ENCODE measurements at places on chromosomes 11 and 22. TPM values are rescaled to one million over a fixed set of nuclear protein-coding genes. Genes with fewer than 3 reads are reported as not detected.
A peak's percentile ranks its signal among the peaks of the same experiment; 100 is the strongest.

The MUC6 gene
- total RNA-seq, result not detected

DNA sequence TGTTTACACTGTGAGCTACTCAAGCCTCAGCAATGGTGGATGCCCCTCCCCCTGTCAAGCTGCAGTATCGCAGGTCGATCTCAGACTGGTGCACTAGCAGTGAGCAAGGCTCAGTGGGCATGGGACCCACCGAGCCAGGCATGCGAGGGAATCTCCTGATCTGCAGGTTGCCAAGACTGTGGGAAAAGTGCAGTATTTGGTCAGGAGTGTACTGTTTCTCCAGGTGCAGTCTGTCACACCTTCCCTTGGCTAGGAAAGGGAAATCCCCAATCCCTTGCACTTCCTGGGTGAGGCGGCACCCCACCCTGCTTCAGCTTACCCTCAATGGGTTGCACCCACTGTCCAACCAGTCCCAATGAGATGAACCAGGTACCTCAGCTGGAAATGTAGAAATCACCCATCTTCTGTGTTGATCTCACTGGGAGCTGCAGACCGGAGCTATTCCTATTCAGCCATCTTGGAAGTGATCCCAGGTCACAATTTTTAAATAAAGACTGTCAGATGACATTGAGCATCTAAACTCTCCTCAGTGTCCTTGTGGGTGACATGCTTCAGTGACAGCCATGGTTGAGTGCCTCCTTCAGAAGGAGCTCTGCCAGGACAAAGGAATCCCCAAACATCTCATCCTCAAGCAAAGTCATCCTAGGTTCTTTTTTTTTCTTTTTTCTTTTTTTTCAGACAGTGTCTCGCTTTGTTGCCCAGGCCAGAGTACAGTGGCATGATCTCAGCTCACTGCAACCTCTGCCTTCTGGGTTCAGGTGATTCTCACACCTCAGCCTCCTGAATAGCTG, 10.8 kb downstream of the SLC22A24 start:
- DNase-seq, result no peak

The VSIG10L2 gene
- 0.18 TPM for total RNA-seq

- DNase-seq, result no peak
These were observed 21.4 kb downstream of the TUB start for GRCh38 chr11:8102296-8102915.

The TRIM49C gene
- not detected for total RNA-seq

The ZP1 gene
- not detected for total RNA-seq

DNA sequence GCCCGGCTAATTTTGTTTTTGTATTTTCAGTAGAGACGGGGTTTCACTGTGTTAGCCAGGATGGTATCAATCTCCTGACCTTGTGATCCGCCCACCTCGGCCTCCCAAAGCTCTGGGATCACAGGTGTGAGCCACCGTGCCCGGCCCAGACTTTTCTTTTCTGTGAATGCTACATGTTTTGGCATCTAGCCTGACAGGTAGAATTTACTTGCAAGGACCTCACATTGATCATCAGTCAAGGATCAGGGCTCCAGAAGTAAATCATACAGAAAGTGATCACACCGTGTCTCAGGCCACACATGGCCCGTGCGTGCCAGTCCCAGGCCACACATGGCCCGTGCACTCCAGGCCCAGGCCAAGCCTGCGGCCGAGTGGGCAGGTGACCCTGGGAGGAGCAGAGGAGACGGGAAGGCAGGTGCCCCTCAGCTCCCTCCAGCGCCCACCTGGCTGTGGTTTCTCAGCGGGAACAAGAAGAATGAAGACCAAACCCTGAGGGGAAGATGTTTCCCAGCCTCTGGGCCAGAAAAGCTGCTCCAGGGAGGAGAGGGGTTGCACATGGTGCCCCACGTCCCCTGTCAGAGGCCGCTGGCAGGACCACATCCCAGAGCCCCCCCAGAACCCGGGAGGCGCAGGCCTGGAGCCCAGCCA, 76.2 kb downstream of the BRD1 start:
- no peak for DNase-seq

The NXPE1 gene
- total RNA-seq, result not detected

The GRM5 gene
- 1.2 TPM for total RNA-seq

GRCh38 chr22:38870312-38870741, 1.7 kb downstream of the CBX6 start:
- DNase-seq, result peak; percentile 89

DNA sequence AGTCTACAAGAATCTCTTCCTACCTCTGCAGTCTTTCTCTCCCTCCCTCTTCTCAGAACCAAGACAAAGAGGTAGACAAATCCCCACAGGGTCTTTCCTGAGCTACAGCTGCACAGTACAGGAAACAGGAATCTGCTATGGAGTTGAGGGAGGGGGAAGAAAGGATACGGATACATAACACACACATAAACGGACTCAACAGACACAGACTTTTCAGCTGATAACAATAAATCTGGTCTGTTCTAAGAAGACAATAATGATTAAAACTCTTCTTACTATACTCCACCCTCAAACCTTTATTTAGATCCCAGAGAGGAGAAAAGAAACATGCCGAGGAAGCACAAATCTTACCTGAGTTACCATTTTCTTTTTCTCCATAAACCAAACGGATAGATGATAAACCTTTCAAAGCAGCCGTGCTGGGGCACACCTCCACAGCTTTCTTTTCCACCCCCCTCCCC, 122.2 kb downstream of the APOL5 start:
- peak; percentile 22 for DNase-seq

The EHF gene
- total RNA-seq, result 82.5 TPM

The TEX12 gene
- total RNA-seq, result 0.74 TPM

The PHOX2A gene
- total RNA-seq, result not detected

The RGL4 gene
- total RNA-seq, result 3.1 TPM

GRCh38 chr11:15146271-15147003, 31.7 kb downstream of the INSC start:
- no peak for DNase-seq

The GP1BB gene
- total RNA-seq, result 4.0 TPM

- no peak for DNase-seq
These were observed 95.9 kb upstream of the PRR5 start for GRCh38 chr22:44606126-44606525.

The TMEM121B gene
- 0.67 TPM for total RNA-seq

DNA sequence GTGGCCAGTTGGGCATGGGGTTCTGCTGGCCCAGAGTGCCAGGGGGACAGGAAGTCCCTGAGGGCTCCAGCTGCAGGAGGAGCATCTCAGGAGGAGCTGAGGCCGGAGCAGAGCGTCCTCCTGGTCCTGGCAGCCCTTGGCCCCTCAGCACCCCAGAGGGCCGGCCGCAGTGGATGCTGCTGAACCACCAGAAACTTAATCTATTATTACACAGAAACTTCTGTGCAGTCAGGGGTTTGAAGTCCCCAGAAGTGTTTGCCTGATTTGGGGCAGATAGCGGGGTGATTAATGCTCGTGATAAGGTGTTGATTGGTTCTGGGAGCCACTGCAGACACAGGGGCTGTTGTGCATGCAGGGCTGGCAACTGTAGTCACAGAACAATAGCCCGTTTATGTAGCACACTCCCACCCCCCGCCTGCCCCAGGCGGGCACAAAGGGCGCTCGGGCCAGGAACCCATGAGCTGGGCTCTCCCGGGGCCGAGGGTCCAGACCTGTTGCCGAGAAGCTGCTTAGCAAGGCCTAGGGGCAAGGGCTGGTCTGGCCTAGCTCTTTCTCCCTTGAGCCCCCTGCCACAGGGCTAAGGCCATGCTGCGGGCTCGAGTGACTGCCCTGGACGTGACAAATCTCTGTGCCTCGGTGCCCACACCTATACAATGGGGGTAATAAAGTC, 29.0 kb upstream of the KCNQ1OT1 start:
- peak; percentile 58 for DNase-seq

DNA sequence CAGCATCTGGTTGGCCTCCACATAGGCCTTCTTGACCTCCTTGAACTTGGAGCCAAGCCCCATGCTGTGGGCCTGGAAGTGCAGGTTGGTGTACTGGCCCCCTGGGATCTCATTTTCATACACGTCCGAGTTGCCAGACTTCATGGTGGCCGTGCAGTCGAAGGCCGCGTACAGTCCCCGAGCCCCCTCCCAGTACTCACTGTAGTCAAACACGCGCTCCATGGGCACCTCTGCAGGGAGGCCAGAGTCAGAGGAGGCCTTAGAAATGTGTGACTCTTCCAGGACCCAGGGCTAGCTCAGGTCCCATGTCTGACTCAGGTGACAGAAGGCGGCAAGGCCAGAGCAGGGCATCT, 6.7 kb upstream of the LRFN4 start:
- no peak for DNase-seq

- DNase-seq, result no peak
These were observed 37.1 kb upstream of the SORL1-AS1 start for GRCh38 chr11:121489823-121490222.

The ANGPTL5 gene
- total RNA-seq, result not detected

The SCGB2A2 gene
- not detected for total RNA-seq

GRCh38 chr11:60798631-60799030, 13.5 kb downstream of the MS4A10 start:
- DNase-seq, result no peak

The APOA1 gene
- total RNA-seq, result 1.2 TPM

DNA sequence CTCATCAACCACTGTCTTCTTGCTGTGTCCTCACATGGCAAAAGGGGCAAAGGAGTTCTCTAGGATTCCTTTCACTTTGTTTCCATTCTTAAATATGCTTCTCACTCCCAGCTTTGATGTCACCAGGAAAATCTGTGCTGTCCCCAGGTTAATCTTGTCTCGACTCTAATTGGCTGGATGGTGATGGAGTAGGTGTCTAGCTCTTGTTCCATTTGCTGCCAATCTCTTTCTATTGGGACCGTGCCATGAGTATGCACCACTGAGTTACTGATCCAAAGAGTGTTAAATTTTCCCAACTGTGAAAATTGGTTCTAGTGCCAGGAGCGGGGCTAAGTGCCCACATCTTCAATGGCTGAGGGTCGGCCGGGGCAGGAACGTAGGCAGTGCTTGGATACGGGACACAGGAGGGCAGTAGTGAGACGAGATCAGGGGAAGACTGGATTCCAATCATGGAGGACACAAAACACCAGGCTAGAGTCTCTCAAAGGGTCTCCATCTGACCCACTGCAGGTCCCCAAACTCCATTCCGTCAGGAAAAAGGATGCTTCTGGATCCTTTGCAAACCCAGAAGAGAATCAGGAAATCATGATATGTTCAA, 47.7 kb upstream of the CSNK2A3 start:
- DNase-seq, result no peak

GRCh38 chr11:3939211-3939610, 83.7 kb downstream of the STIM1 start:
- no peak for DNase-seq

GRCh38 chr11:73453562-73453961, 77.4 kb downstream of the RELT start:
- no peak for DNase-seq

- no peak for DNase-seq
These were observed 8.5 kb downstream of the PHOX2A start for GRCh38 chr11:72235351-72236057.

DNA sequence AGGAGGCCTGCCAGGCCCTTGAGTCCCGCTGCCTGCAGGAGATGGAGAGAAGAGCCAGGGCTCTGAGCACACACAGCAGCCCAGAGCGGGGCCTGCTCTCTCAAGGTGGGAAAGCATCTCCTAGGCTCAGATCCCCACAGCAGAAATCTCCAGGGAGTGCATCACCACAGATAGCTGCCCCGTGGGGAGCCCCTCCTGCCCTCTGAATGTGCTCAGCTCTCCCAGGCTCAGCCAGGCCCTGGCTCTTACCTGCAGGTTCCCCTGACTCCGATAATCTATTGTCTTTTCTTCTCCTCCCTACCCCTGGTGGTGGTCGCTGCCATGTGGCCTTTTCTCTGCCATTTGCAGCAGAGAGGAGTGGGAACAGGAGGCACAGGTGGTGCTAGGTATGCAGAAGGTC, 49.9 kb downstream of the BTG4 start:
- no peak for DNase-seq

DNA sequence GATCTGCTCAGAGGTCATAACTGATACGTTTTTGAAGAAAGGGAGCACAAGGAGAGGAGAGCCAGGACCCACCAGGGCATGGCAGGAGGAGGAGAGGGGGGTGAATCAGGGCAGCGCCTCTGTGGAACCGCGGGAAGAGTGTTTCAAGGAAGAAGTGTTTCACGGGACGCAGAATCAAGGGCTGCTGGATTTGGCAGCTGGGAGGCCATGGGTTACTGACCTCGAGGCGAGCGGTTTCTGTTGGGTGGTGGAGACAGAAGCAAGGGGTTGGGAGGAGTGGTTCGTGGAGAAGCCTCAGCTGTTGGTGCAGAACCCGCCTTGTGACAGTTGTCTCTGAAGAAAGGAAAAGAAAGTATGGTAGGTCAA, 13.1 kb downstream of the VPS26B start:
- no peak for DNase-seq

The P2RY6 gene
- 3.1 TPM for total RNA-seq

- DNase-seq, result no peak
These were observed 65.8 kb downstream of the PACSIN2 start for GRCh38 chr22:42949159-42949558.

DNA sequence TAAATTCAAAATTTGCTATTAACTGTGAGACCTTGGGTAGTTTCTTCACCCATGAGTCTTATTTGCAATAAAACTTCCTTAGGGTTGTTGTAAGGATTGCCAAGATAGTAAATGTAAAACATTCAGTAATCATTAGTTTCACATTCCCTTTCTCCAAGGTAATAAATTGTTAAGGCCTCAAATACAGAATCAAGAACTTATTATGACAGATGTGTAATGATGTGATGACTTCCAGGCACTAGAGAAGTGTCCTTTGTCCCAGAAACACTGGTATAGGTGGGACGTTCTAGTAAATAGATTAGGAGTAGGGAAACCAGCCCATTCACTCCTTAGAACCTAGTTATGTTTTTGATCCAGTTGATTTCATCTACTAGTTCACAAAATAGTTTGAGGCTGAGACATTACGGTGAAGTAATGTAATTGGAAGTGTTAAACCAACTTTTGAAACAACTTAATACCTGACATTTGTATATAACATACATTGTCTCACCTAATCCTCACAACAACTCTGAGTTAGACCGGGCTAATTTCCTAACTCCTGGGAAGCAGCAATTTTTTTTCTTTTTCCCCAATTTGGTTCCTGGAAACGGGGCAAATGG, 25.5 kb downstream of the CTNND1 start:
- DNase-seq, result no peak

The SLC22A25 gene
- not detected for total RNA-seq

DNA sequence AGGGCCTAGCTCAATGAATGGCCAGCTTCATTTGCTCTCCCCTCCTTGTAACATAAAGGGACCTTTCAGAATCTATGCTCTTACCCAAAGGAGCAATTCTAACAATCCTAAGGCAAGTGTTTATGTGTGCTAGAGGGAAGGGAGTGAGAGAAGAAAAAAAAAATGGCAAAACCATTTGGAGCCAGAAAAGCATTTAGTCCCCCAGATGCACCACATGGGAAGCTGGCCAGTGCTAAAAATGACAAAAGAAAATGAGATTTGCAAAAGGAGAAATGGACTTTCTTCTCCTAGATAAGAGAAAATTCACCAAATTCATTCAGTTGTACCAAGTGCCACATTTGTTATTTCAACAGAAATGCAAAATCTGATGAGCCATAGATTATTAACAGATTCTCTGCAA, 52.8 kb downstream of the SERGEF start:
- DNase-seq, result peak; percentile 6

Measured in lung (tissue), 17 donors.